ENCODE measurements at places on chromosomes 1 and 21.

GRCh38 chr1:33176362-33176850 is 5.4 kb downstream of the TRIM62 start:
- no peak for DNase-seq

DNA sequence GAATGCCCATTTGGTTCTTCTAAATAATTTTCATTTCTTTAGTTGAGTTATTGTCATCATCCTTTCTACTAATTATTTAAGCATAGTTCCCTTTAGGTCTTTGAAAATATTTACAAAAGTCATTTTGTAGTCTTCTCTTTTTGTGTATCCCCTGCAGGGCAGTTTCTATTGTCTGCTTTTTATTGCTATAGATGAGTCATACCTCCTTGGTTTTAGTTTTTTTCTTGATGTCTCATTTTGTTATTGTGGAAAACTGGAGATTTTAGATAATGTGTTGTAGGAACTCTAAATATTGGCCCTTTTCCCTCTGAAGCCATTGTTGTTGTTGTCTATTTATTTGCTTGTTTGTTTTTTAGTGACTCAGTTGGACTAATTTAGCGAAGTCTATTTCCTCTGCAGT is 387.9 kb downstream of the NUF2 start:
- no peak for DNase-seq

DNA sequence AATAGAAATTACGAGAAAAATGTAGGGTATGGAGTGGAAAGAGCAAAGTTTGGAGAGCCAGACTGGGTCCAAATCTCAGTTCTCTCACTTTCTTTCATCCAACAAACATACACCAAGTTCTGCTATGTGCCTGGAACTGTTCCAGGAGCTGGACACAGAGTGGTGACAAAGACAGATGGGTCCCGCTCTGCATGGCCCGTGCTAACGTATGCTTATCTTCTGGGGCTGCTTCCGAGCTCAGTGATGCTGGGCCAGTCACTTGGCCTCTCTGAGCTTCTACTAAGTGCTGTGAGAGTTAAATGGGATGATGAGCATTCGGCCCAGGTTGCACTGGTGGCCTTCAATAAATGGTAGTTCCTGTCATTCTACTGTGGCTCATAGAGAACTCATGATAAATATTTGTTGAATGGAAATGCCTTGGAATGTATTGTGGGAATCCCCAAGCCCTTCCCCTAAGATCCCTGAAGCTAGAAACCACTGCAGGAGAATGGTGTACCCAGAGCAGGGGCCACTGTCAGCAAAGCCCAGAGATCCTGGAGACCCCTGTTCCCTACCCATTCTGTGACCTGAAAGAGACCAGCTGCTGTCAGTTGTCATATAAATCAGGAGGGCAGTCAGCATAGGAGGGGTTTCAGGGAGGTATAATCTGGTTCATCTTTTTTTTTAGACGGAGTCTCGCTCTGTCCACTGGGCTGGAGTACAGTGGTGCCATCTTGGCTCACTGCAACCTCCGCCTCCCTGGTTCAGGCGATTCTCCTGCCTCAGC is 3.8 kb downstream of the LEMD1 start:
- no peak for DNase-seq

GRCh38 chr21:17476006-17476405 is 36.8 kb upstream of the CXADR start:
- DNase-seq, result no peak

DNA sequence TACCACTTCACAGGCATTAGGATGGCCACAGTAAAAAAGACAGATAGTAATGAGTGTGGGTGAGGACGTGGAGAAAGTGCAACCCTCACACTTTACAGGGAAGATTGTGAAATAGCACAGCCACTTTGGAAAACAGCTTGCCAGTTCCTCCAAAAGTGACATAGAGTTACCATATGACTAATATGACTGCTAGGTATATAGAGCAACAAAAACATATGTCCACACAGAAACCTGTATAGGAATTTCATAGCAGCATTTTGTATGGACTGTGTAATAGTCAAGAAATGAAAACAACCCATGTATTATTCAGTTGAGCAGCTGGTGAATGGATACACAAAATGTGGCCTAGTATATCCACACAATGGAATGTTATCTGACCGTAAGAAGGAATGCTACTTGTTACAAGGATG is 30.4 kb upstream of the LBR start:
- no peak for DNase-seq

DNA sequence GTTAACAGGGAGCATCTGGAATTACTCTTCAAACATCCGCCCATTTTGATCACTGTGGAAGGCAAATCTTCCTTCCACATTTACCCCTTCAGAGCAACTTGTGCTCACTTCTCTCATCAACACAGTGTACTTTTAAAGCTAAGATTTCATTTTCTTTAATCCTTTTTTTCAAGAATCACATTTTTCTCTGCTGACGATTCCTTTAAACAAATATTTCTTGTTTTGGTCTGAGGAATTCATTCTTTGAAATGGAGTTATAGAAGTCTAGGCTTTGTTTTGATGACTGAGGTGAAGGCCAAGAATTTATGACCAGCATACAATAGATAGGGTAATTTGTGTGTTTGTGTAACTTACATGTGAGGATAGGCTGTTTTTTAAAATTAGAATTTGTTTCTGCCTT is 25.6 kb downstream of the LRRC42 start:
- DNase-seq, result no peak

- DNase-seq, result peak; percentile 27
These were observed 2.0 kb downstream of the PIK3CD start for GRCh38 chr1:9653491-9654050.

DNA sequence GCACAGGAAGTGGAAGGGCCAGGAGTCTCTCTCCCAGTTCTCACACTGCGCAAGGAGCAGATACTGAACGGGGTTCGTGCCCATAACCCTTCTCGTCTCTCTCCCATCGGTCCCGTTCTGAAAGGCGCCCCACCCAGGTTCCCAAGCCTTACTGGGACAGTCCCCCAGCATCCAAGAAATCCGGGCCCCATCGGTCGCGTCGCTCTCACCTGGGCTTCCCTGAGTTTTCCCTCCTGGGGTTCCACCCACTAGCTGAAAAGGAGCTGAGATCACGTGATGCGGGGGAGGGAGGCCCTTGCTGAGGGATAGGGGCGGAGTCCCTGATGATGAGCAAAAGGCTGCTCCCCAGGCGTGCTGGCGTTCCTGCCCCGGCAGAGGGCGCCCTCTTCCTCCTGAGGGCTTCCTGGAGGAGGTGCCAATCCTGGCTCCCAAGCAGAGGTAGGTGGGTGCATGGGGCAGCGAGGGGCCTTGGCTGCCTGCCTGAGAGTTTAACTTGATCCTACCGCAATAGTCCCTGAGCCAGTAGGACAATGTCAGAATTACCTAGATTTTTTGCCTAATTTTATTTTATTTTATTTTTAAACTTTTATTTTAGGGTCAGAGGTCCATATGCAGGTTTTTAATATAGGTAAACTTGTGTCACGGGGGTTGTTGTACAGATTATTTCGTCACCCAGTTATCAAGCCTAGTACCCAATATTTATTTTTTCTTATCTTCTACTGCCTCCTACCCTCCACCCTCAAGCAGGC is at the start of gene SPOCD1:
Gene SPOCD1, minus strand, starts transcription at position 271 of the 749 bp plus-strand sequence. CDS start 689 bp downstream, outside the sequence.
- DNase-seq, result peak; percentile 71
